ENCODE measurements at places on chromosomes 2 and 18.

- ATAC-seq = no peak
Measured at GRCh38 chr18:28168725-28169124, 8.2 kb downstream of the CDH2 start.

- no peak for ATAC-seq
Measured at GRCh38 chr18:8619835-8620577, 10.8 kb downstream of the RAB12 start.

DNA sequence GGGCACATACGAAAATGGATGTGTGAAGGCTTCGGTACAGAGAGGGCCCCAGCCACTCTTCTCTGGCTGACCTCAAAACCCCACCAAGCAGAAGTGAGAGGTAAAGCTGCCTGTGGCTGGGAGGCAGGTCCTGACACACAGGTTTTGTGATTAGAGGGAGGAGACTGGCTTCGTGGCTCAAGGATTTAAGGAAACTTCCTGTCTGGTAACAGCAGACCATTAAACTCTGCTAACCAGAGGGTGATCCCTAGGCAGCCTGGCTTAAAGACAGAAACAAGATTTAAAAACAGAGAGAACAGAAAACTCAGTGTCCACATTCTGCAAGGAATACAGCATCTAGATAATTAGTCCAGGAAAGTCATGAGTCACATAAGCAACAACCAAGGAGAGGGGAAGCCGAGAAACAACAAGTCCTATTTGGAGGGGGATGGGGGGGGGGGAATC, 101.9 kb downstream of the NFATC1 start:
- ATAC-seq = no peak

DNA sequence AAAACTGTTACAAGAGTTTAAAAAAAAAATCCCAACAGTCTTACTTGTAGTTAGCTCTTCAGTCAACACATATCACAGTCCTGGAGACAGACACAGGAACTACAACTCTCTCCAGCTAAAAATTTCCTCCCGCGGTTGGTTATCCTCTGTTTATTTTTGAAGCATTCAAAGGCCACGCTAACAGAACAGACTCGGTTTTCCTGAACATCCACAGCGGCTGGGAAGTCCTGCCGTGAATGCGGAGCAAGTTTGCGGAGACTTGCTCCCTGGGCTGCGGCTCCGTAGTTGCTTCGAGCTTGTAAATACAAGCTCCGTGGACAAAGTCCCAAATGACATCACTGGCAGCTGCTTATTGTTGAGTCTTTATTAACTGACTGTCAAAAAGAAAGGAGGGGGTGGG, at the start of gene NCKAP5:
Gene NCKAP5, minus strand, starts transcription at position 292 of the 400 bp plus-strand sequence. CDS start 50,937 bp downstream, outside the sequence.
- no peak for ATAC-seq

- ATAC-seq = no peak
Measured at GRCh38 chr2:112774536-112775285, 9.6 kb downstream of the IL1A start.
